Stimulated activated CD8-positive, alpha-beta memory T cell treated with anti-CD3 and anti-CD28 coated beads, Interleukin-12 subunit alpha, Interleukin-12 subunit beta, amount 100 ng/mL, for 1 hour (primary cell): ENCODE measurements at places on chromosomes 11 and 22.

GRCh38 chr11:35971841-35972422, 28.1 kb downstream of the LDLRAD3 start:
- DNase-seq: no peak

DNA sequence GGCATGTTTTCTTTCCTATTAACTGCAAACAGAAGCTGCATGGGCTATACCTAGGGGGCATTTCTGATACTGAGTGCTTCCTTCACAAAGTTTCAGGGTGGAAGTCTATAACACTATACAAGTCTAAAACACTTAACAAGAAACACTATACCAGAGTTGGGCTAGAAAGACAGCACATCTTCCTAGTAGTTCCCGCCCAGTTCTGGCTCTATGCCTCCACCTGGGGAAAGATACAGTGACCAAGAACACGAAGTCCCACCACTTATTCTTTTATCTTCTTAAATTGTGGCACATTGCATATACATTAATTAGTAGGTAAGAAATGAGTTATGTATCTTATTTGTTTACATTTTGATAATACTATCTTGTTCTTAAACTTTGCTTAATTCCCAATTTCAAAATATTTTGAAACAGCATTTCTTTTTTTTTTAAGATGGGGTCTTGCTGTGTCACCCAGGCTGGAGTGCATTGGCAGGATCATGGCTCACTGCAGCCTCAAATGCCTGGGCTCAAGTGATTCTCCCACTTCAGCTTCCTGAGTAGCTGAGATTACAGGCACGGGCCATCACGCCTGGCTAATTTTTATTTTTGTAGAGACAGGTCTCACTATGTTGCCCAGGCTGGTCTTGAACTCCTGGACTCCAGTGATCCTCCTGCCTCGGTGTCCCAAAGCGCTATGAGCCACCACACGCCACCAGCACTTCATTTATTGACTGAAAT, 18.2 kb upstream of the NDUFC2 start:
- DNase-seq: no peak

DNA sequence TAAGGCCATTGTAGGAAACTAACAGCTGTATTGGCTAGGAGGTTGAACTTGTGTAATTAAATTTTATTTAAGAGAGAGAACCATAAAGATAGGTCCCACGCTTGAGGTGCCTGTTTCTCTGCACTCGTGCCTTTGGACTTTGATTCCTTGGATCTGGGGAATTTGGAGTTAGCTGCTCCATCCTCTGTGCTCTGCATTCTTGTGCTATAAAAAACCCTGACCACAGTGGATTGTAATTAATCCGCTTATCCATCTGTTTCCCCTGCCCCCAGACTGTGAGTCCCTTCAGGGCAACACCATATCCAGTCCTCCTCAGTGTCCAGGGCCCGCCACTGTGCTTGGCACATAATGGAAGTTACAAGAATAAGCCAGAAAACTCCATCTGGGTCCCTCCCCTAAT, 169.8 kb downstream of the SPON1 start:
- DNase-seq: no peak

DNA sequence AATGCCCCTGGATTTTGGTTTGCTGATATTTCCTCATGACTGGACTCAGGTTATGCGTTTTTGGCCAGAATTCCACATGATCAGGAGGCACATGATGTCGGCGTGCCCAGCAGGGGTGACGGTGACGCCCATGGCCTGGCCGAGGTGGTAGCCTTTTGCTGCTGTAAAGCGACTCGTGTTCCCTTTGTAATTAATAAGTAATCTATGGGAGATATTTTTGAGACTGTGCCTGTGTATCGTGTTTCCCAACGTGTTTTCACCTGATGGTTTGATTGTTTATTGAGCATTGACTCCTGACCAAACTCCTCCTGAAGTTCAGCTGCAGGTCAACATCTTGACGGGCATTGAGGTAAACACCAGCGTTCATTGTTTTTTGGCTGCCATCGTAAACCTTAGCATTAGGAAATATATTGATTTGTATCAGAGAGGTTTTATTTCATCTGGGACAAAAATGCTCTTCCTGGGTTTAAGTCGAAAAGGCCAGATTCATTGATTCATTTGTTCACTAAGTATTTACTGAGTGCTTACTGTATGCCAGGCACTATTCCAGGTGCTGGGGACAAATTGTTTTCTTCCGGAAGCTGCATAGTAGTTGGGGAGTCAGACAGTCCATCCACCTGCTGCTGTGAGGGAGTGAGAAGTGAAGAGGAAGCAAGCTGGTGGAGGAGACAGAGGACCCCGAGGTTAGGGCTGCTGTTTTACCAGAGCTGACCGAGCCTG, 23.6 kb downstream of the DCPS start:
- DNase-seq: no peak

DNA sequence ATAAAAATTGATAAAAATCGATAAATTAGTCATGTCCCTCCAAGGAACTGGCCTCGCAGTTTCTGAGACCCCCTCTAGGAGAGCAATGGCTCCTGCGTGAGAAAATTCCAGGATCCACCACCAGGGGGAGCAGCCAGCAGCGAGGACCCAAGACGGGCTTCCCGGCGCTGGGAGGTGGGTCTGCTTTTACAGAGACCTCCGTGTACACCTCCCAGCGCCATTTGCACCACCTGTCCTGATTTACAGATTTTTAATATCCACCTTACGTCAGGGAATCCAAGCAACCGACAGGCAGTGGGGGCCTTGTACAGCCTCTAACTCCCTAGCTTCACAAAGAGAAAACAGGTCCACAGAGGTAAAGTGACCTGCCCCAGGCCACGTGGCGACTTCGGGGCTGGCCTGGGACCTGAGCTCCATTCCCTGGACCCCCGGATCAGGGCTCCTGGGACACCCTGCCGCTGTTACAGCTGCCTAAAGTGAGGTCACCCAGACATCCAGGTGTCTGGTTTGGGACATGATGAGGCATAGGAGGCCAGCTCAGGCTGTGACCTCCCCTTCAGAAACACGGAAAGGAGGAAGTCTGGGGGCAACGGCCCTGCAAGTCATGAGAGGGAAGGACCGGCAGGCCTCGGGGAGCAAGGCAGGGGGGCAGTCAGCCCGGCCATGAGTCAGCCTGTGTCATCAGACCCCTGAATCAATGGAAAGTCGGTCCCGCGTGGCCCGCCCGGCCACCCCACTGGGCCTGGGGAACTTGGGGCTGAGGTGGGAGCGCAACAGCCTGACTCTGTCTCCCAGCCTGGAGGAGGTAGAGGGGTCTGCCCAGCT, 3.5 kb downstream of the OSM start:
- DNase-seq: peak; percentile 69

DNA sequence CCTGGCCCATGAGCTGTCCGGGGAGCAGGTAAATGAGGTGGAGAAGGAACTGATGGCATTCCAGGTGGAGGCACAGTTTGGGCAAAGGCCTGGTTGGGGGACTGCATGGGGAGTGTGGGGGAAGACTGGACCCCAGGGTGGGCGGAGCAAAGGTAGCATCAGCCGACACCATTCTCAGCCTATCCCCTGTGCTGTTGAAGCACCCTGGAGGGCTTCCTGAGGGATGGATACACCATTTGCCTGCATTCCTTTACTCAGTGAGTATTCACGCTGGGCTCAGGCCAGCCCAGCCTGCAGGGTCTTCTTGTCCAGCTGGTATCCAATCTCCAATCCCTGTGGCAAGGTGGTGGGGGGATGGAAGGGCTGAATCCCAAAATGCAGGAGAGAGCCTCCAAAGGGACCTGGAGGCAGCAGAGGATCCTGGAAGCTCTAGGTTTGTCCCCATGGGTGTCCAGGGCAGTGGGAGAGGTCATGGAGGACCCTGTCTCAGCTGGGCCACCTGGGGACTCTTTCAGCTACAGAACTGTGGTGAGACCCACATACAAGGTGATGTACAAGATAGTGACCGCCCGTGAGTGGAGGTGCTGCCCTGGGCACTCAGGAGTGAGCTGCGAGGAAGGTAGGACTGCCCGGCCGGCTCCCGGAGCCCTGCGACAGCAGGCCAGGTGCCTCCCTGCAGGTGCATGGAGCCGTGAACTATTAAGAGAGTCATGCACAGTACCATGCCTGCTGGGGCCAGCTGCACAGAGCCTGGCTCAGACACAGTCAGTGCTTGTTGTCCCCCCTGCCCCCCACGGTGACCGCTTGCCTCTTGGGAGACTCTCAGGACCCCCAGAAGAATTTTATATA, 9.5 kb downstream of the EMID1 start:
- no peak for DNase-seq

GRCh38 chr11:42571131-42571877, 740.5 kb upstream of the API5 start:
- no peak for DNase-seq

GRCh38 chr11:17703951-17704350, 15.4 kb upstream of the MYOD1 start:
- no peak for DNase-seq

DNA sequence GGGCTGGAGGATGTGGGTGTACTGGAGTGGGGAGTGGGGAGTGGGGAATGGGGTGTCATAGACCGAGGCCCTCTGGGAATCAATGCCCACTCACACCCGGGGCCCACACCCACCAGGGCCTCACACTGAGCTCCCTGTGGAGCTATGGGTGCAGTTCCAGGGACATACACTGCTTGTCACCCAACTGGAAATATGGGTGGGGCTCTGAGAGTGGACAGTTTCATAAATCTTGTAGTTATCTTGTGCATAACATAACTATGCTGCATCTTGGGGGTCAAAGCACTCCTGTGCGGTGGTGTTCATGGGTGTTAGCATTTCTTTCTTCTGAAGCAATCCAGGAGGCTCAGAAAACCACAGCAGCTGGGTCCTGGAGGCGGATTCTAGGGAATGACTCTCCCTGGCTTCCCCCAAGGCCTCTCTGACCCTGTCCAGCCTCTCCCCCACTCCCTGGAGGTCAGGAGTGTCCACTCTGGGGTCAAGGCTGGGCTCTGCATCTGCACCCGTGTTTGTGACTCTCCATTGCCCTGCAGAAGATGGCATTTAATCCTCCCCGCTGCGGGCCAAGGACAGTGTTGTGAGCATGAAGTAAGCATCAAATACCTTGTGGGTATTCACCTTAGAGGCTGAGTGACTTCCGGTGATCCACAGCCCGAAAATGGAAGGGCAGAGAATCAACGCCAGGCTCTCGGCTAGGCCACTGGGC, 172.5 kb downstream of the CTTN start:
- DNase-seq: no peak

GRCh38 chr11:46119352-46120216, 1.7 kb downstream of the PHF21A start:
- no peak for DNase-seq

DNA sequence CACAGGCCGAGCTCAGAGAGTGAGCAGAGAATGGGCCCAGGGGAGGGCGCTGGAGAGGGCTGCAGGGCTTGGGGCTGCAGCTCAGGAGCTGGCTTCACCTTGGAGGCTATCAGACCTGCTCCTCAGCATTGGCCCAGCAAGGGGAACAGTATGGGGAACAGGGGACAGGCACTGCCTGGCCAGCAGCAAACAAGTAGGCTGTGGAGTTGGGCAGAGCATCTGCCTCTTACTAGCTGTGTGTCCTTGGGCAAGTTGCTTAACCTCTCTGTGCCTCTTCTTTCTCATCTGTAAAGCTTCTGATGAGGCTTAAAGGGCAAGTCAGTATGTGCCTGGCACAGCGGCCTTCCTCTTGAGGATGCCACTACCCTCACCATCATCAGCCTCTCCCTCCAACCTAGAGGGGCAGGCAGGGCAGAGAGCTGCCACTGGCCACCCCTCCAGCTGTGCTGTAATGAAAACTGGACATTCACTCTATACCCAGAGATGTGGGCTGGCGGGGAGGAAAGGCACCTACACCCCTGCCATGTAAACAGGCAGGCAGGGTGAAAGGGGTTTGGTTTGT, 7.5 kb upstream of the CDKN1C start:
- no peak for DNase-seq

- no peak for DNase-seq
Measured at GRCh38 chr11:132610216-132610615, 922.1 kb downstream of the OPCML start.

GRCh38 chr11:19281555-19281954, 40.8 kb upstream of the E2F8 start:
- DNase-seq: no peak

GRCh38 chr11:31714840-31715239, 96.3 kb downstream of the PAX6 start:
- DNase-seq: no peak

GRCh38 chr11:108985236-108985944, 320.5 kb downstream of the DDX10 start:
- DNase-seq: no peak

GRCh38 chr11:85806016-85806415, 4.9 kb downstream of the SYTL2 start:
- no peak for DNase-seq

GRCh38 chr11:62446091-62446490, 27.3 kb downstream of the SCGB1A1 start:
- no peak for DNase-seq

DNA sequence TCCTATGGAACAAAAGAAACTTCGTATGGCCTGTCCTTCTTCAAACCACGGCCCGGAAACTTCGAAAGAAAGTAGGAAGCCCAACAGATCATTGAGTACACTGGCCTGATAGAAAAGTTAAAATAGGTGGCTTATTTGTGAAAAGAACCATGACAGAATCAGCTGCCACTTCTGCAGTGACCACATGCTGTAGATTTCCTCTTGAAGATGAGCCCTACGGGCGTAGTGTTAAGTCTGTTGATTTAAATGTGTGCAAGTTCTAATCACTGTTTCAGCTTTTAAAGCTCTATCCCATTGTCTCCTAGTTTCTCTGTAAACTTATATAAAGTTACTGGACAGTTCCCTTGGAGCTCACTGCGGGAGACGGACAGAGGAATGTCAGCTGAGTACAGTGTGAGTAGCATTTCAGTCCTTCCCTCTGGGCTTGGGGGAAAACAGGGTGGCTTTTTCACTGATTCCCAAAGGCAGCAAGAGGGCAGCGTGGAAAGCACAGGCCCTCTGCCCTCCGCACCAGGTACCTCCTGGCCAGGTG, 17.8 kb downstream of the SAMM50 start:
- DNase-seq: no peak

GRCh38 chr11:122186439-122187080, 70.5 kb upstream of the BLID start:
- no peak for DNase-seq

- DNase-seq: no peak
Measured at GRCh38 chr22:39087881-39088684, 9.0 kb upstream of the APOBEC3H start.

GRCh38 chr11:120304526-120304925, 20.6 kb upstream of the TLCD5 start:
- DNase-seq: no peak

- DNase-seq: no peak
Measured at GRCh38 chr11:121131656-121132055, 30.6 kb downstream of the TECTA start.

DNA sequence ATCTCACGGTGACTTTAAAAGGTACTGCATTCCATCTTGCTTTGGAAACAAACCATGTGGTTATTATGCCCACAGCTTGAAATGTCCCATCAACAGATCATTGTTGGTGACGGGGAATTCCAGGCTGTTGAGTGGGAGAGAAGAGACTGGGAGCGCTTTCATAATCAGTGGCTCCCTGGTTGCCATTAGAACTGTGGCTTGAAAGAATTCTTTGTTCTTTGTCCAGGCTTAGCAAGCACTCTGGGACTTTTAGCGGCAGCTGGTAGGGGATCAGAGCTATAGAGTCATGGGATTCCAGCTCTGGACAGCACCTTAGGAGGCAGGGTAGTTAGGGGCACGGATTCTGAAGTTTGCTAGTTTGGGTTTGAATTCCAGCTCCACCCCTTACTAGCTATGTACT, 22.0 kb downstream of the MMP20 start:
- DNase-seq: no peak
